EH (cell line): ENCODE measurements at places on chromosomes 2 and 18.
A peak's percentile ranks its signal among the peaks of the same experiment; 100 is the strongest.

DNA sequence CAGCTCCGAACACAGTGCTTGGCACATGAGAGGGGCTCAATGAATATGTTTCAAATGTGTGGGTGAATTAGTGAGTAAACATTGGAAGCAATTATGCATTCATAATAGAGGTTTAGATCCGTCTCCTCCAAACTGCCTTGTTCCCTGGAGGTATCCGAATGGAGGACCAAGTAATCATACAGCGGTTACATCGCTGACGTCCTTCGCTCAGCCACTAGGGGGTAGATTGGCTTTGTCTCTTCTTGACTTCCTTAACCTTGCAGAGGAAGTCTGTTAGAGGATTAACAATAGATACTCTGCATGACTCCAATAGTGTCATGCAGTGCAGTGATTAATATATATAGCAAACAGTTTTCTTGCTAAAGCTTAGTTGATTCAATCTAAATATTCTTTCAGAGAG is 517.0 kb downstream of the PTPRM start:
- DNase-seq: peak; percentile 66

DNA sequence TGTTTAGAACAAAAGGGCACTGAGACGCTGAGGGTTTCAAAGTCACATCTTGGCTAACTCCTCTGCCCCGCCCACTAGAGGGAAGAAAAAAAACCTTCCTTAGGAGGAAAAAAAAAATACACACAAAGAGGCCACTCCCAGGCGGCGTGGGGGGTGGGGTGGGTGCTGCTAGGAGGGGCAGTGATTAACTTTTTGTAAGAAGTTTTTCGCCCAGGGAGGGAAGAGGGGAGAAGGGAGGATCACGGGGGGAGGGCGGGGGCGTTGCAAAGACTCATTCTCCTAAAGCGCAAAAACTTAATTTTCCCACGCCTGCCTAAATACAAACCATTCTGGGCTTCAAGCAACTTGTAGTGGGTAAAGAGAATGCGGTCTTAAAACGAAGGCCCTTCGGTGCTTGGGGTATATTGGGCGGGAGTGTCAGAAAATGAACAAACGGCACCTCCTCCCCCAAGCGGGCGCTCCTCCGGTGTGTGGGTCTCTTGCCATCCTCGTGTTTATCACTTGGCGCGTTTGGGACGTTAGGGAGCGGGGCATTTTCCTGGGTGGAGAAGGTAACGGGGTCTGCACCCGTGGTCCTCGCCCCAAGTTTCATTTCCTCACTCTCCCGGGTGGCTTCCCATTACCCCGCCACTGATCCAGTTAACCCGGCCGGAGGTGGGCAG is 1.7 kb downstream of the CXCR4 start:
- no peak for DNase-seq

DNA sequence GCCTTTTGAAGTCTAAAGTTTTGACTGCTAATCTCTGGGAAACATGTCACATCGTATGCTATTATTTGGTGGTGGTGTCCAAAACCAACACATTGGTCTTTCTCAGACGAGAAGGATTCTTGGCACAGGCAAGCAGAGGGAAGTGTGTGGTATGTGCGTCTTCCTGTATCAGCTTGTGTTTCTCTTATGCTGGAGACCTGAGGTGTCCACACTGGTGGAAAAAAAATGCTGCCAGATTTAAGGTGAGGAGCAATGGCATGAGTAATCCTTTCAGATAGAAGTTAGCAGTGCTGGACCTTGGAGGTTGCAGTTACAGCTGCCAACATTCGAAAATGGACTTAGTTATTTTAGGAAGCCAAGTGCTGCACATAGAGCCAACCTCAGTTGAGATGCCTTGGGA is 11.7 kb upstream of the FHL2 start:
- DNase-seq: peak; percentile 44

GRCh38 chr18:54240629-54241107 is 16.2 kb upstream of the MBD2 start:
- DNase-seq: no peak

GRCh38 chr18:34911661-34912384 is 129.4 kb upstream of the MAPRE2 start:
- DNase-seq: peak; percentile 89

DNA sequence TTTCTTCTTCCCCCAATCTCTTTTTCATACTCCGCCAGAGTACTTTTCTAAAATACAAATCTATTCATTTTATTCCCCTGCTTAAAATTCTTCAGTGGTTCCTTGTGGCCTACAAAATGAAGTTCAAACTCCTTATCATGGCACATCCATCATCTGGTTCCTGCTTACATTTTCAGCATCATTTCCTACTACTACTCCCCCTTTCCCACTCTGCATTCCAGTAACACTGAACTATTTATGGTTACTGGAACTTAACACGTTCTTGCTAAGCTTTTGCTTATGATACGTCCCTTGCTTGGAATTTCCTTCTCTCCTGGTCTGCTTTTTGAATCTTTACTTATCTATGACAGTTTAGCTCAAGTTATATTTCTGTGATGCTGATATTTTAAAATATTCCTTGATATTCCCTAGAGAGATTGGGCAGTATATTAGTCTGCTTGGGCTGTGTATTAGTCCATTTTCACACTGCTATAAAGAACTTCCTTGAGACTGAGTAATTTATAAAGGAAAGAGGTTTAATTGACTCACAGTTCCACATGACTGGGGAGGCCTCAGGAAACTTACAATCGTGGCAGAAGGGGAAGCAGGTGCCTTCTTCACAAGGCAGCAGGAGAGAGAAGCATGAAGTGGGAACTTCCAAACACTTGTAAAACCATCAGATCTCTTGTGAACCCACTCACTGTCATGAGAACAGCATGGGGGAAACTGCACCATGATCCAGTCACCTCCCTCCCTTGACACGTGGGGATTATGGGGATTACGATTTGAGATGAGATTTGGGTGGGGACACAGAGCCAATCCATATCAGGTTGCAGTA is 53.2 kb downstream of the BMPR2 start:
- peak; percentile 89 for DNase-seq

DNA sequence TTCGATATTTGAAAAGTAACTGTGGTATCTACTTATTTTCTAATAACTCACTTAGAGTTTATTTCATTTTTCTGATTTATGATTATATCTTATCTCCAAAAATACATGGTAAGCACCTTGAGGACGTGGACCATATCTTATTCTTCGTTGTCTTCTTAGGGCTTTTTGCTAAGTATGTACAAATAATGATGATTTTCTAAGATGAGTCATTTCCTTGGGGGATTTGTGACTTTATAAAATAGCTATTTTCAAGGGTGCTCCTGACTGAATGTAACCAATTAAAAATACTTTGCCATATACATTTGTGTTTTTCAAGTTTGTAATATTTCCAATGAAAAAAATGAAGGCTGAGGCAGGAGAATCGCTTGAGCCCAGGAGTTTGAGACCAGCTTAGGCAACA is 56.3 kb downstream of the GREB1L start:
- DNase-seq: peak; percentile 34
